Stimulated activated CD8-positive, alpha-beta memory T cell treated with anti-CD3 and anti-CD28 coated beads, Interleukin-7, amount 100 ng/mL, for 1 hour (primary cell): ENCODE measurements at places on chromosomes 11 and 22.

- DNase-seq = peak; percentile 69
Measured at GRCh38 chr22:37077802-37078448, 26.4 kb downstream of the KCTD17 start.

DNA sequence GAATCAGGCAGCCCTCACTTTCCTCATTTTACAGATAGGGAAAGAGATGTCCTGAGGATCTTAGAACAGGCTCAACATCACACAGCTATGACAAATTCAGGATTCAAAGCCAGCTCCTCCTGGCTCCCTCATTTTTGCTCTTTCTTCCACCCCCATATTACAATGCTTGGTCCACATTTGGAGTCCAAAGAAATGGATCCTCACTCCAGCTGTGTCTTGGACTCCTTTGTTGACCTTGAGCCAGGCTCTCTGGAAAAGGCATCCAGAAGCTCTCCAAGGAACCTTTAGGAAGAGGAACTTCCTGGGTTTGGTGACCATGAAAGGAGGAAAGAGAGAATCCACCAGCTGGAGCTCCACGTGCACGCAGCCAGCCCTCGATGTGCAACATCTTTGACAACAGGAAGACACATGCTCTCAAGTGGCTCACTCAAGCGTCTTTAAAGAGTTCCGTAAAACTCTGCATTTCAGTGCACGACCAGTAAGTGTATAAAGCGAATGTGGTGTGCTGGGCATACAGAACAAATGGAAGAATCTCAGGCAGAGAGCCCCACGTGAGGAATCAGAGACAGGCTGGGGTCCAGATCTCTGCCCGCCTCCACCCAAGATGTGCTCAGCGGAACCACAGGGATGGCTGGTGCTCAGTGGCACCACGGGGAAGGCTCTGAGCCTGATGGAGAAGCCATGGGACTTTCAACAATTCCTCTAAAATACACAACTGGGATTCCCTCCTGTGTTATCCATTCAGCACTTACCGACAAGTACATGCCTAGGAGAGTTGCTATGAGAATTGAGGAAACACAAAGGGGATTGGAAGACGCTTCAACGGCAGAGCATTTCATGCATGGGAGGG lies 48.4 kb downstream of the ISX start:
- DNase-seq = no peak

DNA sequence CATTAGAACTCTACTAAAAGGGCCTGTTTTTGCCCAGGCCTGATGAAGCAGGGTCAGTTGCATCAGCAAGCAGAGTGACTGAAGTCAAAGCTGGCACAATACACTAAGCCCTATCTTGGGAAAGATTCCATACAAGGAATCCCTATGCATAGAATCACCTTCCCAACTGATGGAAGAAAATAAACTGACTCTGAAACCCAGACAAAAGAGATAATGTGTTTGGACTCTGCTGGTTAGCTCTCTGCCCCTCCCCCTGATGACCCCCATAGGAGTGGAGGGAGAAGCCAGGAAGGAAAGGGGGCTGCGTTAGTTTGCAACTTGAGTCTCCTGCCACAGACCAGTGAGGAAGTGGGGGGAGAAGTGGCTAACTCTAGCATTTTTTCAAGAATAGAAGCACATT lies 32.9 kb downstream of the GALNT18 start:
- DNase-seq = no peak

- no peak for DNase-seq
Measured at GRCh38 chr11:26842478-26843282, 120.8 kb upstream of the SLC5A12 start.

DNA sequence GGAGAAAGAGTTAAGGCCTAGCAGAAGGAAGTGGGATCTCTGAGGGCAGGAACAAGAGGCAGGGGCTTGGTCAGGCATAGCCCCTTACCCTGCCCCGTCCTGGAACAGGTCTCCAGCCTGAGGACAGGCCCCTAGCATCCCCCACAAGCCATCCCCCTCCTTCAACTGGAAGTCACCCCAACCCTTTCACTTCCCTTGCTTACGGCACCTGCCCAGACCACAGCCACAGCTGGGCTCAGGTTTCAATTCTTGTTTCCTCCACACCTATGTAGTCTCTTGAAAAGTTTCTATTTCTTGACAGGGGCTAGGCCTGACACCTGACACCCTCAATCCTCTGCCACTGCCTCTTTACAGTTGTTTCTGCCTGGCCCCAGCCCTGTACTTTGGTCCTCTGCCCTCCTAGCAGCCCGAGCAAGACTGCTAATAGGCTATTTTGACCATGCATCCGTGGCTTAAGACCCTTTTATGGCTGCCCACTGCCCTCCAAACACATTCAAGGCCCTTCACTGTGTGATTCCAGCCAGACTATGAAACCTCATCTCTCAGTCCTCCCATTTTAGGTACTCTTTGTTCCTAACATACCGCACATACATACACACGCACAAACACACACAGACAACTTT lies 10.9 kb upstream of the FCHSD2 start:
- DNase-seq = no peak

DNA sequence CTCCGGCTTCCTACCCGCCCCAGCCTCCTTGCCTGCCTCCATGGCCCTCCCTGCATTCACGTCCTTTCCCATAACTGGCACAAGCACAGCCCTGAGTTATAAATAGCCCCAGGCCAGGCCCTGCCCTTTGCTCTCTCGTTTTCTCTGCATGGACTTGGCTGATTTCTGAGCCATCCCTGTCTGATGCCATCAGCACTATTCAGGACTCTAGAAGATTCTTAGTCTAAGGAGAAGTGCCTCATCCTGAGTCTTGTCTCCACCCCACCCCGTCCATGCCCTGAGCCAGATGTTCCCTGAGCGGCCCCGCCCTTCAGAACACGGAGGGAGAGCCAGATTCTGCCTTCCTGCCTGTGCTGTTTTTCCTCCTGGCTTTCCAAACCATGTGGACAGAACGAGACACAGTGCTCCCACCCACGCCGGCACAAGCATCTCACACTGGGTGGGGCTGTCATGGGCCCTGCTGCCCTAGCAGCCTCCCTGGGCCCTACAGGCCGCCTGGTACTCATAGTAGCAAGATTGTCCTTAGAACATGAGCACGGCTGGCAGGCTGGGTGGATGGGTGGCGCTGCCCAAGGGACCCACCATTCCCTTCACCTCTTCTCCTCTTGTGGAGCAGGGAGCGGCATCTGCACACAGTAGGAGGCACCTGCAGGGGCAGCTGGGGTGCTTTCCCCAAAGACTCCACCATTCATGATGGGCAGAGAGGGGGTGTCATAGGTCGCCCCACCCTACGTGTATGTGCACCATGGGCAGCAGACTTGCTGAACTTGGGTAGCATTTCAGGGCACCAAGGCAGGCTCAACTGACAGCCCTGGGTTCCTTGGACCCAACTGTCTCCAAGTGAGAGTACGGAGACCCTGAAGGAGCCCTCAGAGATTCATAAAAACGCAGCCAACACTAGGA lies 76.9 kb downstream of the BCR start:
- DNase-seq = no peak

GRCh38 chr11:13205486-13205885 lies 72.1 kb upstream of the BMAL1 start:
- no peak for DNase-seq

DNA sequence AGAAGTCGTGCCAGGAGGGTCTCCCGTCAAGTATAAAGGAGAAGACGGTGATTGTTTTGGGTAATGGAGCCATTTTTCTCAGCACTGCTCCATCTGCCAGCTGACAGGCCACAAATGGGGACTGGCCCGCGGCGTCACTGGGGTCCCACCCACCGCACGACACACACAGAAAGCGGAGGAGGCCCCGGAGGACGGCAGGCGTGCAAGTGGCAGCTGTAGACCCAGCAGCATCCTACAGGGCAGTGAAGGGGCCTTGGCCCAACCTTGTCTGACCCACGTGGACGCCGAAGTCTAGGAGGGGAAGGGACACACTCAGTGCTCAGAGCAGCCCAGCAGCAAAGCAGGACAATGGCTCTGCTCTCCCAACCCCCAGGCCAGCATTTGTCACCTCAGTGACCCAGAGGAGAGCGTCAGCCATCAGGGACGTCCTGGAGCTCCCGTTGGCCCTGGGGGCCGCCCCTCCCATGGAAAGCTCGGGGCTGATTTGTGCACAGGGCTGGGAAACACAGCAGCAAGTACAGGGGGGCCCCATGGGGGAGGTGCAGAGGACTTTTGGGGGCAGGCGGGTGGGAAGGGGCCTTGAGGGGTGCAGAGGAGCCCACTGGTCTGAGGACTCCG lies 644.4 kb downstream of the BRD1 start:
- no peak for DNase-seq

DNA sequence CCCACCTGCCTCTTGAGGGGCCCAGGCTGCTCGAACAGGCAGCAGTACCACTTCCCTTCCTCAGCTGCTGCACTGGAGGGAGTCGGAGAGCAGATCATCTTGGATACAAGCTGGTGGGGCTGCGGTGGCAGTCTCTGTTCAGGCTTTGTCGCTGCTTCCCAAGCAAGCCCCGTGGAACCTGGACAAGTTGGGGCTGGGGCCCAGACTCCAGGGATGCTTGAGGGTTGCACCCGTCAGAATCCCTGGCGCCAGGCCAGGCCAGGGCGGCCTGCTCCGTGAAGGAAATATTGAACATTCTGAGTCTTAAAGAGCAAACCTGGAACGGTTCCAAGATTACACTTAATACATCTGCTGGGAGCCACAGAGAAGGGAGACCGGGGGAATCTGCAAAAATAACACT lies 310.1 kb upstream of the SORL1-AS1 start:
- DNase-seq = no peak

GRCh38 chr11:72321381-72321996 lies 77.5 kb upstream of the PHOX2A start:
- DNase-seq = no peak

- DNase-seq = no peak
Measured at GRCh38 chr22:45889093-45889538, 87.8 kb downstream of the WNT7B start.

DNA sequence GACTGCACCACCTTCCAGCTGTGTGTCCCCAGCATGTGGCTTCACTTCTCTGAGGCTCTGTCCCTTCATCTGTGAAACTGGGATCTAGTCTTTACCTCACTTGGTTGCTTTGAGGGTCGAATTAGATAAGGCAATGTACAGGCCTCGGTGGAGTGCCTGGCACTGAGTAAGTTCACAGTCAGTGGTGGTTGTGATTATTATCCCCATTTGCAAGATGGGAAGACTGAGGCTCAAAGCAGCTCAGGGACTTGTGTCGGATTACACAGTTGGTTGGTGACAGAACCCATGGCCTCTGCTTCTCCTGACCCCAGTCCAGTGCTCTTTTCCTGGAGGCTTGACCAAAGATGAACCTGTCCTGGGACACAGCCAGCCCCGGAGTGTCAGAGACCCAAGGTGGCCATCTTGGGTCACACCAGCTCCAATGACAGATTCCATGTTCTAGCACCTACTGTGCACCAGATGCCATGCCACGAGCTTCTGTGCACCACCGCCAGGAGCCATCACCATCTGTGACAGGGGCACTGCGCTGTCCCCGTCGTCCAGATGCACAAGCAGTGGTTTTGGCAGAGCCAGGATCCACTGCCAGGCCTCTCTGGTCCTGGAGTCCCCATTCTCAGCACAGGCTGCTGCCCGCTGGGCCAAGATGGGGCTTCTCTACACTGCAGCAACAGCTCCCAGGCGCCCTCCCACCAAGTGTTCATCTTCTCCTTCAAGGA lies 60.5 kb downstream of the IGLL1 start:
- no peak for DNase-seq
